ENCODE measurements at places on chromosomes 1 and 21. TPM values are rescaled to one million over a fixed set of nuclear protein-coding genes. Genes with fewer than 3 reads are reported as not detected.

Gene C1orf210
- total RNA-seq = not detected

Gene HRNR
- under 0.01 TPM for total RNA-seq

Gene PROX1
- total RNA-seq = under 0.01 TPM

Gene INKA2
- total RNA-seq = 1.6 TPM

Gene NPHS2
- not detected for total RNA-seq
